ENCODE measurements at places on chromosomes 12 and 14.

DNA sequence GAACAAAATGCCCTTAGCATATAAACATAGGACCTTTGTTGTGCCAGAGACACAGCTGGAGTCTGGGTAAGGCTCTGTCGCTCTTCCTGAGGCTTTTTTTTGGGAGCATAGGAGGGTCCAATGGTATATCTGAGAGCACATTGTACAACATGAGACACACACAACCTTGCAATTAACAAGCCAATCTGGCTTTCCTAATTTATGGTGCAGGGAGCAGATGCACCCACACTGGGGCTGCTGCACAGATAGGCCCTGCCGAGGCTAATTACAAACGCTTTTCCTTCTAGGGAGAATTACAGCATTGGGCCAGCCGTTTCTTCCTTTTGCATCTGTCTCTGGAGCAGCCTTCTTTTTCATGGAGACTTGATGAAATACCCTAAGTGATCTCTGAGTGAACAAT, 75.0 kb upstream of the OVCH1 start:
- no peak for DNase-seq

GRCh38 chr12:12384571-12385340, 27.9 kb downstream of the BORCS5 start:
- peak; percentile 13 for DNase-seq

GRCh38 chr14:101823511-101824120, 62.1 kb downstream of the PPP2R5C start:
- peak; percentile 77 for DNase-seq

DNA sequence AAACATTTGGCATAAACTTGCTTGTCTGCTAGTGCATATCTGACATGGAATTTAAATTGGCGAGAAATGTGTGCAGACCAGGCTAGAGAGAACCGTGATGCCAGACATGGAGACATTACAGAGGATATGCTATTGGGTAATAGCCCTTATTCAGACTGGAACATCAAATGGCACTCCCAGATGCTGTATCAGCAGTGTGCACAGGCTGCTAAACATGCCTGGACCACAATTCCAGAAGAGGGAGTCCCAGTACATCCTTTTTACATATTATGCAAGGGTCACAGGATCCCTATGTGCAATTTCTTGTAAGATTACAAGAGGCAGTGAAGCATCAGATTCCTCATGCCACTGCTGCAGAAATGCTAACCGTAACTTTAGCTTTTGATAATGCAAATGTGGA, 354.5 kb upstream of the FOXG1 start:
- DNase-seq, result no peak

DNA sequence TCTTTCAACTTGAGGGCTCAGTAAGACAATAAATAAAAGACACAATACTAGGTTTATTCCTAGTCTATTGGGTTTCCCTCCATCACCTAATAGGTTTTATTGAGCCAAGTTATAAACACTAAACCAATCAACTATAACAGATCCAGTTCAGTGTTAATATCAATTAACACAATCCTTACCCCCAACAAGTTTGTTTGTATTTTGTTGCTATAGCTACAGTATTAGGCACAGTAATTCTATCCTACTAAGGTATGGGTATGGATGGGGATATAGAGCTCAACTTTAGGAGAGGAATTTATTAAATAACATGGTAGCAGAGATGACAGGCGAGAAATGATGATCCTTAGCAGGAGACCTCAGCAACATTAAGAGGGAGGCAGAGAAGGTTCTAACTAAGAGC, 13.3 kb downstream of the PPP4R3A start:
- no peak for DNase-seq

Measured in activated T-cell treated with anti-CD3 and anti-CD28 coated beads for 24 hours (primary cell).